ENCODE measurements at places on chromosomes 5 and 9.

DNA sequence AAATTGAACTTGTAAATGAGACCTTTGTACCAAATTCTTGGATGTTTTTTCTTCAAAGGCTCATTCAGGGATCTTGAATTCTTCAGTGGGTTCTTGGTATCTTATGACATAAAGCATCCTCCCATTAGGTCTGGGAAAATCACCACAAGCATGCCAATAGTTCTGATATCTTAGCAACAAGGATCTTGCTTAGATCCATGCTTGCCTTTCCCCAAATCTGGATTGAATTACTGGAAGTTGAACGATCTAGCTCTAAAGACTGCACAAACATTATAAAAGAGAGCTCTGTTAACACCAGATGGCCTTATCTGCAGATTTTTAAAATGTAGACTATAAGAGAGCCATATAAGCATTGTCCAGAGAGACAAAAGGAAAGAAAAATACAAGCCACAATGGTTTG lies 266.3 kb downstream of the RAB3C start:
- no peak for DNase-seq

DNA sequence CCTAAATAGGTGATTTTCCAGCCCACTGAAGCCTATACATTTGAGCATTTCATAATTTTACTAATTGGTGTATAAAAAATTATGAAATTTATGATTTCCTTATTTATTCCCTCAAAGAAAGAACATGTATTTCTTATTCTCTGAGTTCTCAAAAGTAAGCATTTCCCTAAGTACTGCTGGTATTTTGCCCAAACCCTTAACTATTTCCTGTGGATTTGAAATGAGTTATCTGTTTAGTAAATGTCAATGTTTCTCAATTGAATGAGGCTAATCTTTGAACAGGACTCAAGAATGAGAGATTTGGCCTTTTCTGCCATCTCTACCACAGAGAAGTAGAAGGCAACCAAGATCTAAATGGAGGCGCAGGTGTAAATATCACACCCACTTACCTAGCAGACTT lies 751.7 kb downstream of the TLE1 start:
- DNase-seq: no peak

GRCh38 chr5:133402775-133403174 lies 209.6 kb downstream of the FSTL4 start:
- DNase-seq: no peak

GRCh38 chr9:33430942-33431341 lies 16.5 kb downstream of the AQP3 start:
- DNase-seq: no peak

- no peak for DNase-seq
These were observed 282.3 kb downstream of the DEPDC1B start for GRCh38 chr5:60417500-60418181.

- DNase-seq: no peak
These were observed 64.6 kb upstream of the HAPLN1 start for GRCh38 chr5:83785176-83785668.

DNA sequence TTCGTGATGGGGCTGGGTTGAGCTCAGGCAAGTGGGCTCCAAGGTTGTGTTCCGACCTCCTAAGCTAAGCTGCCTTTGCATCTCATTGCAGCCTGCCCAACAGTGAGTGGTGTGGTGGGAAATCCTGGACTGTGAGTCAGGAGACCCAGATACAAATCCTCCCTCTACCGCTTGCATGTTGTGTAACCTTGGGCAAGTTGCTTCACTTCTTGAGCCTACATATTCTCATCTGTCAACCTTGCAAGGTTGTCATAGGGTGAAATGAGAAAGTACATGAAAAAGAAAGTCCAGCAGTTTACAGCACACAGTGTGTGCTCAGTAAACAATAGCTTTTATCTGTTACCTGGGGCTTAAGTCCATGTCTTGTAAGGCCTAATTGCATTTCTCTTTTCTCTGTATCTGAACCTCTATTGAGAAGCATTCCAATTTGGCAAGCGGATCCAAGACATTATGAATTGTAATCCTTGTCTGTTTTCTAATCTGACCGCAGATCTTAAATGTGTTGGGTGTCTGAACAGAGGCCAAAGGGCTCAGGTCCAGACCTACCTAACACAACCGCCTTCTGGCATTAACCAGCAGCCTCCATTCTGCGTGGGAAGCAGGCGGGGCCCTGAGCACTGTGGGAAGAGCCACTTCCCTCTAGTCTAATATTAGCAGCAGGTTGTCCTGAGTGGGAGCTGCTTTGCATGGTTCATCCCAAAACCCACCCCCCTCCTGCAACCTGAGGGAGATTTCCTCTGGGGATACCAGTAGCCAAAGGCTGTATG lies 1.8 kb upstream of the GALNT12 start:
- no peak for DNase-seq

DNA sequence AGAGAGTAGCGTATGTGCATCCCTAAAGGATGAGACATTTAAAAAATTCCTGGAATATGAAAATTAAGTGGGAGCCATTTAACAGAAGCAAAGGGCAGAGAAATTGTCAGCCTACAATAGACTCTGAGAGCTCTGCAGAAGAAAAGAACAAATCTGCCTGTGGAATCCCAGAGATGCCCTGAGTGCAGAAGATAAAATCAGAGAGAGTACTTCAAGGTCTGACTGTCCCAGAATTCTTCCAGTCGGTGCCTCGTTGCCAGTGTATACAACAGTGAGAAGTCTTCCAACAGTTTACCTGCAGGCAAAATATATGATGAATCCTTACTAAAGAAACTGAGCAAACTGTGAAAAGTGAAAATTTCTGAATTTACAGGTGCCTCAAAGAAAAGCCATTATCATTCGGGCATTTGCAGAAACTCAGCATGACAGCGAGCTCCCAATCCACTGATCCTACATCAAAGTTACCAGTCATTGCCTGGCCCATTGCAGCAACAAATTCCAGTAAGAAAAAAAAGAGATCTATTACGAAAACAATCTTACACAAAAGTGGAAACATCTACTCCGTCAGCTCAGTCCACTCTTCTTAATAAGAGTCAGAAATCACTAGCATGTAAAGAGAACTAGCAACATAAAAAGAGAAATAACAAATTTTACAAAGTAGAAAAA lies 92.8 kb upstream of the VCAN start:
- no peak for DNase-seq

- no peak for DNase-seq
These were observed 49.0 kb downstream of the STARD4 start for GRCh38 chr5:111463311-111463710.

DNA sequence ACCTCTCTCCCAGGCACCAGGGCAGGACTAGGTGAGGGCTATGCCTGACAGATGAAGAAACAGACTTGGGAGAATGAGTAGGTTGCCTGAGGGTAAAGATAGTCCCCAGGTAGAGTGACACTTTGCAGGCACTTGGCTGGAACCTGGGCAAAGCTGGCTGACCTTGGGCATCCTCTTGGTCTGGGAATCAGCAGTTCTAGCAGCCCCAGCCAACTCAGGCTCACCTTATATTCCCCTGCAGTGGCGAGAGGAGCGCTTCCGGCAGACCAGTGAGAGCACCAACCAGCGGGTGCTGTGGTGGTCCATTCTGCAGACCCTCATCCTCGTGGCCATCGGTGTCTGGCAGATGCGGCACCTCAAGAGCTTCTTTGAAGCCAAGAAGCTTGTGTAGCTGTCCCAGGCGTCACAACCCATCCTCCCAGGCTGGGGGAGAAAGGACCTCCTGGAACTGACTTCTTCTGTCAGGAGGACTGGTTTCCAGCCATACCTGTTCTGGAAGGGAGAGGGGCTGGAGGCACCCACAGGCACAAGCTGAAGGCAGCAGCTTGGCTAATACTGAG lies 3.1 kb downstream of the TMED9 start:
- DNase-seq: no peak

DNA sequence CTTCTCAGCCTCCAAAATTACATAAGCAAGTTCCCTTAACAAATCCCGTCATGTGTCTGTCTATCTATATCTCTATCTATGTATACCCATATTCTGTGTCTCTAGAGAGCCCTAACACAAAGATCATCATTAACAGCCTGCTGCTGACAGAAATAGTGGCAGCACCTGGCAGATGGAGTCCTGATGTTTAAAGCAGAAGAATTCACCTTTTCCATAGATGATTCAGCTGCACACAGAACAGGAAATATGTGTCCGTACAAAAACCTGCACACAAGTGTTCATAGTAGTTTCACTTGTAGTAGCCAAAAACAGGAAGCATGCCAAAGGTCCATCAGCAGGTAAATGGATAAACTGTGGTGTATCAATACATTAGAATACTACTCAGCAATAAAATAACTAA lies 45.0 kb upstream of the ACO1 start:
- no peak for DNase-seq

DNA sequence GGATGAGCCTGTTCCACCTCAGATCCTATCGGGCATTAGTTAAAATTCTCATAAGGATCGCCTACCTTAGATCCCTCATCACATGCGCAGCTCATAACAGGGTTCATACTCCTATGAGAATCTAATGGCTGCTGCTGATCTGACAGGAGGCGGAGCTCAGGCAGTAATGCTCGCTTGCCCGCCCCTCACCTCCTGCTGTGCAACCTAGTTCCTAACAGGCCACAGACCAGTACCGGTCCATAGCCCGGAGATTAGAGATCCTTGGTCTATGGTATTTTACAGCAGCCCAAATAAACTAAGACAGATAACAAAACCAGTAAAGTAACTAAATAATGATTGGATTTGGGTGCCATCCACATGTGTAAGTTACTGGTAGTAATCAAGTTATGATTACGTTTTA lies 17.5 kb downstream of the GOLPH3 start:
- DNase-seq: no peak

GRCh38 chr5:138594305-138595058 lies 19.3 kb upstream of the HSPA9 start:
- no peak for DNase-seq

- DNase-seq: no peak
These were observed 127.9 kb downstream of the PALM2AKAP2 start for GRCh38 chr9:109907810-109908458.

- DNase-seq: no peak
These were observed 4.2 kb upstream of the CANX start for GRCh38 chr5:179694561-179694960.

DNA sequence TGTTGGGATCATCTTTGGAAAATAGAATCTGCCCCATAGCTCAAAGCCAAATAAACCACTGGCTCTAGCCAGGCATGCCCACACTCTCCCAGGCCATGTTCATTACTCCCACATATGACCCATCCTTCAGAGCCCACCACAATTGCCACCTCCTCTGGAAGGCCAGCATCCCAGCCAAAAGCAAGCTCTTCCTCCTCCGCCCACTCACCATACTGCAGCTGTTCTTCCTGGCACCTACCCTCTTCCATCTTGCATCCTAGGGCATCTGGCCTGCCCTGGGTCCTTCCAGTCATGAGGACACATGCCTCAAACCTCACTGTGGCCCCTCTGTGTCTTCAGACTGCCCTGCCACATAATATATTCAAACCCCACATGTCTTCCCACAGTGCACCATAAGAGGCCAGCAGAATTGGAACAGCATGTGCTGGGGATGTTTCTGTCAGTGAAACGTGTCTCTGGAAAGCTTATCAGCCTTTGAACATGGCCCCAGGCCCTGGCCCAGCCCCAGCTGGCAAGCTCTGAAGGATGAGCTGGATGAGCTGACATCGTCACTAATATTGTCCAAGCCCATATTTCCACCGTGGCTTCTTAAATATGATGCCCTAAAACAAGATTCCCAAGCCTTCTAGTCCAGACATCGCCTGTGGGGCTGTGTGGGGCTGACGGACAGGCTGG lies 230.8 kb downstream of the AGTPBP1 start:
- no peak for DNase-seq
